ENCODE measurements at places on chromosomes 2 and 18.

DNA sequence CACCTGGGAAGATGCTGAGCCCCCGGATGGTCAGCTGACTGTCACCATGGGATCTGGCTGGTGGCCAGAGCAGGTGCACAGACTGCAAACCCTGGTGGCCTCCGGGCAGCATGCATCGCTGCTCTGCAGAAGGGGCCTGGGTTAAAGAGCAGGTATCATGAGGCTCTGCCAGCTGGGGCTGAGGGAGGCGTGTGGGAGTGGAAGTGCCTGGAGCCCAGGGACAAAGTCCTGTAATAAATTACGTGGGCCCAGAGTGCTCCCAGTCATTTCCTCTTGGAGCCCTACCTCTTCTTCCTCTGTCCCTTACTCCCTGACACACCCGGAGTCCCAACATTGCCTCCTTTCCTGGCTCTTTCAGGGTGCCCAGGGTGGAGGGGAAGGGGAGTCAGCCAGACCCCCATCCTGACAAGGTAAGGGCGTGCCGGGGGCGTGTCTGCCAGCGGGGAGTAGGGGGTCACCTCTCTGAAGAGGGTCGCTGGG lies at the start of gene MYO7B:
Gene MYO7B (plus strand): TSS at position 262 of the 480 bp plus-strand sequence. CDS start 24,040 bp downstream, outside the sequence.
- no peak for DNase-seq

- DNase-seq: peak; percentile 74
Observed at GRCh38 chr18:34592961-34593382, 117.1 kb upstream of the DTNA start.

DNA sequence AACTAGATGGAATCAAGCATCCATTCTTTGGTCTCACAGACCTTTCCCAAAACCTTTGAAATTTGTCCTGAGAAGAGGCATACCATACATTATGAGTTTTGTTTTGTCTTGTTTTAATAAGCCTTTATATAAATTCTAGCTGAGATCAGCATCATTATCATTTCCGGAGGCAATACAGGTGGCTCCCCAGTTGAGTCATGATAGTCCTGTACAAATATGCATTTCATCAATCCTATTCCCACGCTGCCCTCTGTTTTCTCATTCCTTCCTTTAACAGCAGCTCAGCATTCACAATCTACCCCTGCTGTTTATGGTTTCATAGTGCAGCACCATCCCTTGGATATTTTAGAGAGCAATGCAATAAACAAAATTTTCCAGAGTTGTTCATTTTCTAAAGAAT lies 216.7 kb downstream of the TXNL1 start:
- no peak for DNase-seq

GRCh38 chr2:215421859-215422461 lies 13.9 kb downstream of the FN1 start:
- DNase-seq: no peak

DNA sequence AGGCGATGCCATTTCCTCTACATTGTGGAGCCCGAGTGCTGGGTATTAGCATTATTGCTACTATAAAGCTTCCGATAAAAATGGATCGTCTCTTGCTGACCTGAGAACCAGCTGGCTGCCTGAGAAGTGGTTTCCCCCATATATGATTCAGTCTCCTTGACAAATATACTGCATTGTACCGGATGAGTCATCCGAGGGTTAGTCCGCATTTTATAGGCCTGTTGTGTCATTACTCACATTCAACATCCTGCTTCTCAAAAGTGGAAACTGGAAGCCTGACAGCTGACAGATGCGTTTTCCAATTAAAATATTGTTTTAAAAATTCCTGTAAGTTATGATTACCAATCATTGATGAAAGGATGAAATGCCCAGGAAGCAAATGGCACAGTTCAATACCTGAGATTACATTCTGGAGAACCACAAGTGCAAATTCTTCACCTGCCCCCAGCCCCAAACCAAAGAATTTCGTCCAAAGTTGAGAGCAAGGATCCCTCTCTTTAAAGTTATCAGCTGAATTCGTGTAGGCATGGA lies 65.7 kb downstream of the SPRED2 start:
- DNase-seq: peak; percentile 97

DNA sequence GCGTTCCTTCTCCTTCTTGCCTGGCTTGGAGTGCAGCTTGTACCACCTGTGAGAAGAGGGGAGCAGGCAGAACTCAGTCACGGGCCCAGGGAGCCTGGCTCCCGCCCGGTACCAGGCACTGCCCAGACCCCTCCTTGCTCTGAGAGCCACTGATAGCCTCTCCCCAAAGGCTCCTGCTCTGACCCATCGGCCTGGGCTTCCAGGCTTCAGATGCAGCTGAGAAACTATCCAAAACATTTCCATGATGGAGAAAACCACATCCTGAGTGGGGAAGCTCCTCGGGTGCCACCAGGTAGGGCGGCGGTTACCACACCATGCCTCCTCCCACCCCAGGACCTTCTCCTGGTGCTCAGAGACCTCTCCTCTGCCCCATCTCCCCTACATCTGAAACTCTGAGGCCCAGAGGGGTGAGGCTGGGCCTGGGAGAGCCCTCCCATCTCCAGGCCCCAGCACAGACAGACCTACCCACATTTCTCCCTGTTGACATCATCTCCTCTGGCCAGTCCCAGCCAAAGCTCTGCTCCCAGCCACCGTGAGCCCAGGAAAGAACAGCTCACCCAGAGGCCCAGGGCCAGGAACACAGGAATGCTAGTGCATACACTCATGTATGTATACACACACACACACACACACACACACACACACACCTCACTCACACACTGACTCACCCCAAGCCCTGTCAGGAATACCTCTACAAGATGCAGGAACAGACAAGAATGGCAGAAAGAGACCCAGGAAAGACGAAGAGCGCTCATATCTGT lies 17.9 kb upstream of the SFXN5 start:
- peak; percentile 100 for DNase-seq

GRCh38 chr2:46284260-46284659 lies 12.9 kb upstream of the EPAS1 start:
- no peak for DNase-seq

DNA sequence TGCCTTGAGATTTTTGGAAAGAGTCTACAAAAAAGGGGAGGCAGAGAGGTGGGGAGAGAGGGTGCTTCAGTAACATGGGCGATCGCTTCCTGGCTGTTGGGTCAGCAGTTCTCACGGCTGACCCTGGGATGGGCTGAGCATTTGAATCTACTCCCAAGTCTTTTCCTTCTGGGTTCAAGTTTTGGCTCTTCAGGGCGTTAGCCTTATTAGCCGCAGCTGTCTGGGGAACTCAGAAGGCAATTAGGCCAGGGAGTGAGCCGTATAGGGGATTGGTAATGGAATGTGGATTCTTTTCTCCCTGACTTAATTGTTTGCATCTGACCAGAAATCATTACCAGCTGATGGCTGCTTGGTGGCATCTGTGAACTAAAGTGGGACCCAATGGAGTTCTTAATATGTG lies 250.5 kb upstream of the SKOR2 start:
- DNase-seq: peak; percentile 12

- DNase-seq: no peak
Observed at GRCh38 chr2:20648206-20648605, 2.7 kb downstream of the HS1BP3 start.

DNA sequence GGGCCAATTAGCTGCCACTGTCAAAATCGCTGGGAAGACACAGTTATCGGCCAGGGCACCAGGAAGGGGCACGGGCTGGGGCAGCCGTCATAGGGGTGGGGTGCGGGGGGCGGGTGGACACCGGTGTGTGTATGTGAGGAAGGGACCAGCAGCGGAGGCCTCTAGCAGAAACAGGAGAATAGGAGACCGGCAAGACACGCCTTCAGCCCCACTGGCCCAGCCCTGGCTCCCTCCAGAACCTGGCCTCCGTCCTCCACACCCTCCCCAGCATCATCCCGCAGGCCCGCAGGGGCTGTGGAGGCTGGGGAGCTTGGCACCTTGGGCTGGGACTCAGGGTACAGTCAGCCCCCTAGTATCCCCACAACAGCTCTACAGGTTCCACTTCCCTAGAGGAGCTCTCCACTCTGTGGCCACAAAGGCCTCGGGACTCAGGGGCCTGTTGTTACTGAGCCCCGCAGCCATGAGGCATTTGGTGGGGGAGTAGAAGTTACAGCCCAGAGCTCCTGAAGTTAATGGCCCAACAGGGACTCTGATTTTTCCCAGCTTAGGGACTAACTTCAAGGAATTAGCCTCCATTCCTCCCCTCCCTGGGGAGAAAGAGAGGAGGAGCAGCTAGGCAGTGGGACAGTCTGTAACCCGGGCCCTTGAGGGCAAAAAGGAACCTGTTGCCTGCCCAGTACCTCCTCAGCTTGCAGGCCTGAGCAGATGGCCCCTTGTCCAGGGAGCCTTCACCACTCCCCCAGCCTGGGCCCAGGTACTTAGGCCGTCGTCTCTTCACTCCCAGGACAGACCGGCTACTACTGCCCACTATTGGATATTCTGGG lies 19.9 kb downstream of the SH2D6 start:
- DNase-seq: no peak

GRCh38 chr2:234550511-234551107 lies 53.7 kb upstream of the ARL4C start:
- DNase-seq: peak; percentile 86

DNA sequence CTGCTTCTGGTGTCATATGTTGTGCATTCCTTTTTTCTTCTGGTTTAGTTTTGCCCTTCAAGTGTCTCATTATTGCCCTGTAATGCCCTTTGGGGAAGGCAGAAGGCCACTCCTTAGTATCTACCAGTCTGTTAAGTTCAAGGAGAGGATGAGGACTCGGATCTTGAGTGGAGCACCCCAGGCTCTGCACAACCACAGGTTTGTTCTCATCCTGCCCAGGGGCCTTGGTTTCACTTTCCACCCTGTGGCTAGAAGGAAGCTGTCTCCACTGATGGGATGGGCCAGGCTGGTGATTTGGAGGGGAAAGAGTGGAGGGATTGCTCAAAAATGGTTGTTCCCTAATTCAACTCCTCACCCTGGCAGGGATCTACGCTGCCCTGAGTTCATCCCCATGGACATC lies 30.2 kb upstream of the RAB11FIP5 start:
- no peak for DNase-seq

- DNase-seq: no peak
Observed at GRCh38 chr2:1026141-1026540, 75.5 kb downstream of the SNTG2 start.

DNA sequence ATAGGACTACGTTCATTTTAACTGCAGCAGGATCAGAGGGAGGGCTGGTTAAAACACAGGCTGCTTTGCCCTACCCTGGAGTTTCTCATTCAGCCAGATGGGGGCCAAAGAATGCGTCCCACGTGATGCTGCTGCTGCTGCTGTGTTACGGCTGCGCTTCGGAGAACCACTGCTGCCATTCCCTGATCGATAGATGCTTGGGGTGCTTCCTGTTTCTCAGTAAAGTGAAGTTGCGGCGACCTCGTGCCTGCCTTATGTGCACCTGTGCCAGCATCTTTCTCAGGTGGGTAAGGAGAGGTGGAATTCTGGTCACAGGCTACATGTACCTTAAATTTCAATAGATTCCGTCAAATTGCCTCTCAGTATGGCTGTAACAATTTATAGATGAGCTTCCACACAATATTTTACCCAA lies 24.7 kb upstream of the TOGARAM2 start:
- DNase-seq: peak; percentile 47

- DNase-seq: no peak
Observed at GRCh38 chr18:32174719-32175118, 15.1 kb upstream of the MEP1B start.
